ENCODE measurements at places on chromosomes 6 and 20. TPM values are rescaled to one million over a fixed set of nuclear protein-coding genes. Genes with fewer than 3 reads are reported as not detected.

DNA sequence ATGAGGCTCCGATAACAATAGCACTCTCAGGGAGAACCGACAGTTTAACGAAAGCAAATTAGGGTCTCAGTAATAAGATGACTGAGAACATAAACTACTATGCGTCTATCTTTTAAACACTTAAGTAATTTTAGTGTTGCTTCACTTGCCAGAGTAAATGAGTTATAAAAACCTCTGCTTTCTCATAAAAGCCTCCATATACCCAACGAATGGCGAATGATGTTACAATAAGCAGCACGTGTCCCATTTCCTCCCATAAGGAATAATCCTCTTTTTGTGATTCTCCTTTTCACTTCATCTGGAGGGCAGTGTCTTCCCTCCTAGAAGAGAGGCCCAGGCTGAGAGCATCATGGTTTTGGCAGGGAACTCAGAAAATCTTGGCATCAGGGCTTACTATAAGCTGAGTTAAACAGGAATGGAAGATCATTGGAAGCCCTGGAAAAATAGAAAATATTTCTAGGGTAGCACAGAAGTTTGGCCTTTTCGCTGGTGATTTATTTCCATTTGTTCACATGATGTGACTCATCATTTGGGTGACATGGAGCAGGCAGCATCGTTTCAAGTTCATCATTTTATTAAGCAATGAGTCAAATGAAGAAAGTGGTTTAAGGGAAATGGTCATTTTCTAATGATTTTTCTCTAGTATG lies 255.4 kb downstream of the ATXN1 start:
- peak; percentile 16 for DNase-seq
- H3K36me3 ChIP-seq, result no peaks in the 10 kb centered on the region
- H3K4me3 ChIP-seq, result no peak overlapping the region
- no peak overlapping the region for H3K27ac ChIP-seq
- H3K4me1 ChIP-seq, result no peaks in the 10 kb centered on the region

DNA sequence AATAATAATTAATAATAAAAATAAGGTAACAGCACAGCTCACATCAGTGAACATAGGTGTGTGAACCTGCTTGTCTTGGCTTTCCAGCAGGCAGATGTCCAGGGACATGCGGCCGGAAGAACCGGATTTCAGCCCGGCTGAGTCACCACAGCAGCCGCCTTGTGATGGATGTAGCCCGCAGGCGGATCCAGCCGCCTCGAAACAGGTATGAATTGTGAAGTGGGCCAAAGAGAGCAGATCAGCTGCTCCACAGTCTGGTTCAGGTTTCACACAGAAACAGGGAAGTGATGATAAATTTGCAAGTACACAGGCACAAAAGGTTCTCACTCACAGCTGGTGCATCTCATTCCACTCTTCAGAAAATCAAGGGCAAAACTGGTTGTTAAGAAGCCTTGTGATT lies 55.1 kb downstream of the ID4 start:
- DNase-seq, result no peak
- H3K27me3 ChIP-seq, result no peaks in the 10 kb centered on the region
- H3K4me3 ChIP-seq, result no peak overlapping the region
- H3K36me3 ChIP-seq, result no peaks in the 10 kb centered on the region

DNA sequence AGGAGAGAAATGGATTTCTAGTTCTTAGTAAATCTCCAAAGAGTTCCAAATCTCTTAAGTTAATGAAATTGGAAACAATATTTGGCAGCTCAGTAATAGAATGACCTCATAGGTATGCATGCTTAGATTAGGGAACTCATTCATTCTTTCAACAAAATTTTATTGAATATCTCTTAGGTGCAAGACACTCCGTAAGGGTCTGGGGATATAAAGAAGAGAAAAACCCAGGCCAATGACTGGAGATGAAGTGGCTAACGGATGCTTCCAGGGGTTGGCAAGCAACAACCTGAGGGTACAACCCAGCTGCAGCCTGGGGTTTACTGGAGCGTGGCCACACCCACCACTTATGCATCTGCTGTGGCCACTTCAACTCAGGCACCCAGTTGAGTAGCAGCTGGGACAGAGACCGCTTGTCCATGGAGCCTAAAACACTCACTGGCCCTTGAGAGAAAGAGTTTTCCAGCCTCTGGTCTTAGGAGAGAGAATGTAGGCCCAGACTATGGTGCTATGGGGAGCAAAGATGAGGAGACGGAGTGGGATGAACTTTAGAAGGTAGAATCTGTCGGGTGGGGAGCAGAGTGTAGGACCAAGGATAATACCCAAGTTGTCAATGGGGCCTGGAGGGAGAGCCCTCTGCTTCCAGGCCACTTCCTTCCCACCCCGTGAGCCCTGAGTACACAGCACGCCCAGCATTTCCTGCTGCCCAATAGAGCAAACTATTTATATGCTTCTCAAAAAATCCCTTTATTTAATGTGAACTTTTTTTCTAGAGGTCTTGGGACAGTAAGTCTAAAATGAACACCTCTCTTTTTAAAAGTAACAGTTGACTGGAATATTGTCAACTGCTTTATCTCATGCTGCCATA lies 46.8 kb upstream of the PXDC1 start:
- no peaks in the 10 kb centered on the region for H3K27me3 ChIP-seq
- no peaks in the 10 kb centered on the region for H3K36me3 ChIP-seq
- DNase-seq, result peak; percentile 42
- no peak overlapping the region for H3K4me3 ChIP-seq

- H3K27ac ChIP-seq, result no peak overlapping the region
- no peak for DNase-seq
- H3K4me1 ChIP-seq, result peaks cover 29% of the 10 kb centered on the region
- no peaks in the 10 kb centered on the region for H3K36me3 ChIP-seq
Observed at GRCh38 chr6:117555262-117555849, 47.0 kb downstream of the GOPC start.

GRCh38 chr6:16124198-16125180 lies 4.4 kb upstream of the MYLIP start:
- H3K27ac ChIP-seq, result no peak overlapping the region
- H3K4me1 ChIP-seq, result no peaks in the 10 kb centered on the region
- peaks cover 16% of the 10 kb centered on the region for H3K27me3 ChIP-seq
- no peak for DNase-seq

DNA sequence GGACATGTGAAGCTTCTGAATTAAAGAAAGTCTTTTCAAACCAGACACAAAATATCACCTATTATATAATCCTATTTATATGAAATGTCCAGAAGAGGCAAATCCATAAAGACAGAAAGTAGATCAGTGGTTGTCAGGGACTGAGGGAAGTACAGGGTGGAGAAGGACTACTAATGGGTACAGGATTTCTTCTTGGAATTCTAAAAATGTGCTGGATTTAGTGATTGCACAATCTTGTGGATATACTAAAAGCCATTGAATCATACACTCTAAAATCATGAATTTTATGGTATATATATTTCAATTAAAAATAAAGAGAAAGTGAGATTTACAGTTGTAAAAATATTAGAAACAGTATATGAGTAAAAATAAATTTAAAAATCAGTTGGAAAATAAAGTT lies 18.7 kb upstream of the MC3R start:
- no peaks in the 10 kb centered on the region for H3K4me1 ChIP-seq
- H3K27ac ChIP-seq, result no peak overlapping the region
- no peaks in the 10 kb centered on the region for H3K36me3 ChIP-seq

- H3K36me3 ChIP-seq, result no peaks in the 10 kb centered on the region
- no peak overlapping the region for H3K4me3 ChIP-seq
- no peaks in the 10 kb centered on the region for H3K4me1 ChIP-seq
- H3K27me3 ChIP-seq, result no peaks in the 10 kb centered on the region
Observed at GRCh38 chr6:2094642-2095041, 150.8 kb downstream of the GMDS start.

GRCh38 chr20:35837577-35838195 lies 65.9 kb downstream of the PHF20 start:
- H3K27me3 ChIP-seq, result no peaks in the 10 kb centered on the region
- no peak overlapping the region for H3K27ac ChIP-seq
- no peak overlapping the region for H3K4me3 ChIP-seq
- no peak for DNase-seq
- H3K36me3 ChIP-seq, result peaks cover 5% of the 10 kb centered on the region

DNA sequence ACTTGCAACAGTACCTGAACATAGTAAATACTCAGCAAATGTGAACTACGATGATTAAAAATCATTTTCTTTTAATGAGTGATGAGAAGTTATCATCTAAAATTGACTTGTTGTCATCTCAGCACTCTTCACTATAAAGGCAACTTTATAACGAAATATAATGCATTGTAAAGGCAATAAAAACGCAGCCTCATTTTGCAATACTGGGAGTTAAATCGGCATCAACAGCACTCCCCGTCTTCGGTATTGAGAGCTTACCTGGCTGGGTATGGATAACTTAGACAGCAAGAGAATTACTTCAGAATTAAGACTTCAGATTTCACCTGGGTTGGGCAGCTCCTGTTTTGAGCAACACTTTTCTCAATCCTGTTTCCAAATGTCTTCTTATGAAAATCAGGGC lies 20.8 kb downstream of the NKX2-2 start:
- H3K4me1 ChIP-seq, result no peaks in the 10 kb centered on the region
- no peak for DNase-seq
- H3K27ac ChIP-seq, result no peak overlapping the region

- H3K36me3 ChIP-seq, result no peaks in the 10 kb centered on the region
- no peak overlapping the region for H3K27ac ChIP-seq
- no peaks in the 10 kb centered on the region for H3K27me3 ChIP-seq
Observed at GRCh38 chr6:10589429-10589727, 68.2 kb downstream of the GCNT2 start.

DNA sequence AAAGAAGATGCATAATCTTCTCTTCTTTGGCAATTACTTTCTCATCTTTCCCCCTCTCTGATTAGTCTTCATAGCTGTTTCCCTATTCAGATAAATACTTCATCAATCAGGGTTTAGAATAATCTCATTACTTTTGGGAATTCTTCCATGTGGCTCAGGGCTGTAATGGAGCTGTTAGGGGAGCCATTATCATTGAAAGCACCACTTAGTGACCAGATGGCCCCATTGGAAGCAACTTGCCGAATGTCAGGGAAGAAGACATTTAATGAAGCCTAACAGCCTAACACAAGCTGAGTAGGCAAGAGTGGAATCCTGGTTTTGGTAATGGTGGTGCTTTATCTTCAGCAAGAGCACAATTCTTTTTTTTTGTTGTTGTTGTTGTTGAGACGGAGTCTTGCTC lies 45.0 kb downstream of the TIAM2 start:
- H3K27ac ChIP-seq, result no peak overlapping the region
- no peaks in the 10 kb centered on the region for H3K36me3 ChIP-seq
- H3K4me3 ChIP-seq, result no peak overlapping the region
- DNase-seq, result no peak
- H3K27me3 ChIP-seq, result no peaks in the 10 kb centered on the region

- DNase-seq, result no peak
- no peak overlapping the region for H3K27ac ChIP-seq
- H3K27me3 ChIP-seq, result no peaks in the 10 kb centered on the region
- no peak overlapping the region for H3K4me3 ChIP-seq
Observed at GRCh38 chr6:111918825-111919224, 45.6 kb upstream of the FYN start.

Gene SNRPB
- 323 TPM for total RNA-seq

Gene SNAI1
- 14.5 TPM for total RNA-seq
